COLO829 (cell line): ENCODE measurements at places on chromosomes 4 and X.

GRCh38 chrX:46317163-46317562 is 228.1 kb downstream of the ZNF674 start:
- peak; percentile 19 for DNase-seq

DNA sequence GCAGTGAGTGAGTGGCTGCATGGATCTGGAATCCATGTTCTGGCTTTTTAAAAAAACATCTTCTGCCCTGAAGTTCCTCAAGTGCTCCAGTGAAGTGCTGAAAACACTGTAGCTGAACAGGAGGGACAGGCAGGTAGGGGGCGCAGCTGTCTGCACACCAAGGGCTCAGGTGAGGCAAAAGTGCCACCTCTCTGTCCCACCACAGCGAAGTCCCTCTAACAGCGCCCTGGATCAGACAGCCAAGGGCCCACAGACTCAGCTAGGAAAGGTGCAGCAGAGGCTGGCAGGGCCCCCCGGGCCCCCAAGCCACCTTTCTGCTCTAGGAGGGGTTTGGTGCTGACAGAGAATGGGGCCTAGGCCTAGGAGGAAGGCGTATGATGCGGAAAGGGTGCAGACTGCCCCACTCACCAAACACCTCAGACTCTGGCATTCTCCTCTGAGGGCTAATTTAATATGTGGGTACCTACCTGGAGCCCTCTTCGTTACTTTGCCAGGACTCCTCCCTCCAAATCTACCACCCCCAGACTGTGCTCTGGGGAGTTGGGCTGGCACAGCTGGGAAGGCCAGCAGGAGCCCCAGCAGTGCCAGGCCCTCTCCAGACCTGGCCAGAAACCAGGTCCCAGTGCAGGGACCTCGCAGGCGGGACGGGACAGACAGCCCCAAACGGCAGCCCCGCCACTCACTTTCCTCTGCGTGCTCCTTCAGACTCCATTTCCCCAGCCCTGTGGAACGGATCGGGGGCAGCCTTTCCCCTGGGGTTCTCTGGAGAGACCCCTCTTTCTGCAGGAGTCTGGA is 73.7 kb downstream of the ENPP6 start:
- no peak for DNase-seq

DNA sequence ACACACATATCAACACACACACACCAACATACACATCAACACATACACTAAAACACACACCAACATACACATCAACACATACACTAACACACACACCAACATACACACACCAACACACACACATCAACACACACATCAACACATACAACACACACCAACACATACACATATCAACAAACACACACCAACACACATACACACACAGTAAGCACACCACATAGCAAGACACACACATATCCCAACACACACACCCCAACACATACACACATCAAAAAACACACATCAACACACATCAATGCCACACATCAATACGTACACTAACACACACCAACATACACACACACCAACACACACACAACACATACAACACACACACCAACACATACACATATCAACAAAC is 40.9 kb upstream of the MAN2B2 start:
- no peak for DNase-seq

GRCh38 chr4:27048429-27049238 is 188.0 kb downstream of the STIM2 start:
- peak; percentile 64 for DNase-seq

GRCh38 chrX:9746148-9746888 is 19.3 kb downstream of the GPR143 start:
- peak; percentile 40 for DNase-seq

- no peak for DNase-seq
These were observed 828.3 kb downstream of the TECRL start for GRCh38 chr4:63580796-63581475.

- DNase-seq, result no peak
These were observed 10.5 kb upstream of the MGST2 start for GRCh38 chr4:139655116-139655515.

- DNase-seq, result no peak
These were observed 43.6 kb downstream of the CD99L2 start for GRCh38 chrX:150854856-150855255.

- no peak for DNase-seq
These were observed 636 bp upstream of the TIMM8A start for GRCh38 chrX:101349193-101349562.

DNA sequence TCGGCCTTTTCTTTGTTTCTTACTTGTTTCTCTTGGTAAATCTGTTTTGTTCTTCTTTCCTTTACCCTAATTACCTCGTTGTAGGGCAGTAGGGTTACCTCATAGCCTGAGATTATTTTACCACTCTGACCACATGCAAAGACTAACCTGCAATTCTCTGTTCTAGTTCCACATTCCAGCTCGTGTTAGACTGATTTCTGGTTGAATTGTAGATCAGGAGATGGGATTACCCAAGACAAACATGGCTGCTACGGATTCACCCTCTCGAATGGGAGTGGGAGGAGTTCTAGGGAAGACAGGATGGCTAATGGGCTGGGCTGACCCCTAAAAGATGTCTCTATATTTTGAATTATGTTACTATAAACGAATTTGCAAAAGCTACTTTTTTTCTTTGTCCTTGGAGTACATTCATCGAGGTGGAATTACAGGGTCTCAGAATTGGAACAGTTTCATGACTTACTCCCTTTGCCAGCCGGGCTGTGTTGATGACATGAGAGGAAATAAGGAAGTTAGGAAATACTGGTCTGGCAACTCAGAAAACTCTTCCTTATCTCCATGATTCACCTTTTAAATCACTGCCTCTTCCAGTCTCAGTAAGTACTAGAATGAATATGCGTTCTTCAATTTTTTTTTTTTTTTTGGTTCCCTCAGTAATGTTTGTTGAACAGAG is 36.7 kb upstream of the FBXW7 start:
- DNase-seq, result no peak

- DNase-seq, result no peak
These were observed 2.8 kb upstream of the RUFY3 start for GRCh38 chr4:70718811-70719604.

DNA sequence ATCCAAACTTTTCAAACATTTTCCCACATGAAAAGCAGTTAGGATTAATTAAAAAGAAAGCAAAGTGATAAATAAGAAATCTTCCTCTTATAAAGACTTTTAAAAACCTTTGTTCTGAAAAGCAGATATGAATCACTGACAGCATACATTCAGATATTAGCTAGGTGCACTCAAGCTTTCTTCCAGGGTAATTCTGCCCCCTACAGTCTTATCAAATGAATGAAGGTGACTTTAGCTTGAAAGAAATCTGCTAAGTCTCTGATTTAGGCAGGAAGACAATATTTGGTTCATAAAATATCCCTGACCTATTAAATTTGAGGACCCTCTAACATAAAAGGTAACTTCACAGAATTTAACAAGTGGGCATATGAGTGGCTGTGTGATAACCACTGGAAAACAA is 209.1 kb upstream of the FAM47A start:
- DNase-seq, result no peak

- DNase-seq, result no peak
These were observed 47.3 kb downstream of the SLAIN2 start for GRCh38 chr4:48388525-48389154.

- DNase-seq, result no peak
These were observed 678 bp downstream of the BMP3 start for GRCh38 chr4:81030981-81031791.

GRCh38 chr4:155319516-155319915 is 57.2 kb downstream of the MAP9 start:
- no peak for DNase-seq

DNA sequence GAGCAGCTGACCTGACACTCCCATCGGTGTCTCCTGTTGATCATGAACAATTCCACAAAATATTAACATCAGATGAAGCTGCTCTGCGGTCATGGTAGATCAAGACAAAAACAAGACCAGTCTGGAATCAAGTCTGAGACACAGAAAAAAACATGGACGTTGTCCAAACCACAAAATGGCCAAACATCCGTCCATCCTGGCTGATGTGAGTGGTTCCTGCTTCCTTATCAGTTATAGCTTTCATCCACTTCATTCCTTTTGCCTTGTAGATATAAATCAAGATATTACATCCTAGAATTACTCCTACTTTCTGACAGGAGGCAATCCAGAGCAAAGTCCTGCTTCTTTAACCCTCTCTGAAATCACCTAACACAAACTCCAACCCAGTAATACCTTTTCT is 28.8 kb upstream of the PCSK1N start:
- peak; percentile 65 for DNase-seq

DNA sequence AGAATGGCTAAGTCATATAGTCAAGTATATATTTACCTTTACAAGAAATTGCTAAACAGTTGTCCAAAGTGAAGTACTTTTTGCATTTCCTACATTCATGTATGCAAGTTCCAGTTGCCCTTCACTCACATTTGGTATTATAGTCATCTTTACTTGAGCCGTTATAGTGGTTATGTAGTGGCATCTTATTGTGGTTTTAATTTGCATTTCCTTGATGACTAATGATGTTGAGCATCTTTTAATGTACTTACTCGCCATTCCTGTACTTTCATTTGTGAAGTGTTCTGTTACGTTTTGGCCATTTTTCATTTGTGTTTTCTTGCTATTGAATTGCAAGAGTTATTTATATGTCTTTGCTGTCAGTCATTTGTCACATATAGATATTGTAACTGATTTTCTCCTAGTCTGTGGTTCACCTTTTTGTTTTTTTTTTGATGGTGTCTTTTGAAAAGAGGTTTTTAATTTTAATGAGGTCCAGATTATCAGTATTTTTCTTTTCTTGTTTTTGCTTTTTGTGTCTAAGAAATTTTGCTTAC is 27.6 kb downstream of the ARFIP1 start:
- no peak for DNase-seq

GRCh38 chr4:66575008-66575696 is 904.9 kb upstream of the EPHA5 start:
- DNase-seq, result peak; percentile 67

DNA sequence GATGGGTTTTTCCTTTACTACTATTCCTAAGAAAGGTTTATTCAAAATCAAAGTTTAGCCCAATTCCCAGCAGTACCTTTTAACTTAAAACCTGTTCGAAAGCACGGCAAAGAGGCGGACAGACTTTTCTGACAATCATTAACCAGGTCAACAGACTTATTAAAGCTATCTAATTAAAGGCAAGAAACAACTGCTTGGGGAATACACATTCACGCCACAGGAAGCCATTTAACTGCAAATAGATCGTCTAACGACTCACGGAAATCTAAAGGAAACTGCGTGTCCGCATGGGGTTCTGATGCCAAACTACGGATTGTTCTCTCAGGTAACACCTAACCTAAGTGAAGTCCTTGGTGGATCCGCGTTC is 663 bp upstream of the USP53 start:
- no peak for DNase-seq

DNA sequence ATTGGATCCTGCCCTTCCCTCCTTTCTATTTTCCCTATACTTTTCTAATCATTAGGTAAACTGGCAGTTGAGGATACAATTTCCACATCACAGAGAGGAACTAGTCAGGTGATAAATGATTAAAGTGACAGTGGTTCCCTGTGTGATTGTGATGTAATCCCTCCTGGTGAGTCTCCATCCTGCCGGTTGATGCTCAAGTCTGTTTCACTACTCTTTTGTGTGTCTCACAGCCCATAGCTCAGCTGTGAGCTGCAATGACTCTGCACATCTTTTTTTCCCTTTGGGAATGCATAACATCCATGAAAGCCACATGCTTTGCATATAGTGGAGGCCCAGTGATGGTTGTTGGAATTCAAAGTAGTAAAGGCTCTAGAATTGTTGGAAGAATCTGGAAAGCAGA is 60.4 kb downstream of the CCNI start:
- DNase-seq, result no peak

DNA sequence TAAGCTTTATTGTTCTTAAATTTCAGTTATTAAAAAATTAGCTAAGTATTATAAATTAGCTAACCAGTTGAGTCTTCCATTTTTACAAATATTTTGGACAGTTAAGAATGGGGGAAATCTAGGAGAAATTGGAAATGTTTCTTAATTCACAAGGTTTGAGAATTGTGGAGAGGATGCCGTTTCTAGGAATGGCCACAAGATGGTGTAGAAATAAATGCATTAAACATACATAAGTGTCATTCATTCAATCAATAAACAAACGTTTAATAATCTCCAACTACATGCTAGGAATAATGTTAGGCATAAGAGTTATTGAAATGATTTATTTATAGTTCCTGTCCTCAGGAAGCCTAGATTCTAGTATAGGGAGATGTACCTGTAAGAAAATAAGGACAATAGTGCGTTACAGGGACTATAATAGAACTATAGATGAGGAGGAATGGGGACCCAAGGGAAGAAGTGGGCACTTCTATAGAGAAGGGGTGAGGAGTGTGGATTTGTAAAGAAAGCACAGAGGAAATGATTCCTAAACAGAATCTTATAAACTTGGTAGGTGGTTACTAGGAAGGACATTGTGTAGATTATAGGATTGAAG is 195.7 kb upstream of the ANK2 start:
- DNase-seq, result no peak

DNA sequence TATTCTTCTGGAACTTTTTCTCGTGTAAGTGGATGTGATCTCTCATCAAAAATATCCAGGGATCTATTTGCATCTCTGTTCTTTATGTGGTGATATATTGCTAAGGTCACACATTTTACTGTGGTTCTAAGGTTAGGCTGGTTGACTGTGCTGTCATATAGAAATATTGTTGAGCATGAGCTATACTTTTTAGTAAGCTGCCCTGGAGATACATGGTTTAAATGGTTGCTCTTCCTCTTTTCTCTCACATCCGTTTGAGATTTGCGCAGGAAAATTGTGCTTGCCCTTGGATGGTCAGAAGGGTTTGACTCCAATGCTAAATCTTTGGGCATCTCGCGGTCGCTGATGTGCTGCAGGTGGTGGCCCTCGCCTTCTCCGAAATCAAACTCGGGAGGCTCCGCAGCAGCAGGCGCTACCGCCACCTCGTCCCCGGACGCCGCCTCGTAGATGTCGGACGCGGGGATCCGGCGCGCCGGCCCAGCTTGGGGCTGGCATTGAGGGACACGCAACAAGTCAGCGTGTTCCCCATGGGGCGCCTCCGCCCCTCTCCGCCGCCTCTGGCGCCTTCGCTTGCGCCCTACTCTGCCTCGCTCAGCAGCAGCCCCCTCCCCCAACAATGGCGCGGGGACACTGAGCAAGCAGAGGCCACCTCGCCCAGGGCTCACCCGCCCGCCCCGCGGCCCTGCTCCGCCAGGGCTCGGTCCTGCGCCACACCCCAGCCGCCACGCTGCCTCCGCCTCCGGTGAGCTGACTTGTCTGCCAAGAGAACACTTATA is 154.5 kb downstream of the MSN start:
- DNase-seq, result no peak

GRCh38 chr4:121126449-121127006 is 37.6 kb downstream of the TNIP3 start:
- DNase-seq, result no peak
